ENCODE measurements at places on chromosomes 5 and 9.

DNA sequence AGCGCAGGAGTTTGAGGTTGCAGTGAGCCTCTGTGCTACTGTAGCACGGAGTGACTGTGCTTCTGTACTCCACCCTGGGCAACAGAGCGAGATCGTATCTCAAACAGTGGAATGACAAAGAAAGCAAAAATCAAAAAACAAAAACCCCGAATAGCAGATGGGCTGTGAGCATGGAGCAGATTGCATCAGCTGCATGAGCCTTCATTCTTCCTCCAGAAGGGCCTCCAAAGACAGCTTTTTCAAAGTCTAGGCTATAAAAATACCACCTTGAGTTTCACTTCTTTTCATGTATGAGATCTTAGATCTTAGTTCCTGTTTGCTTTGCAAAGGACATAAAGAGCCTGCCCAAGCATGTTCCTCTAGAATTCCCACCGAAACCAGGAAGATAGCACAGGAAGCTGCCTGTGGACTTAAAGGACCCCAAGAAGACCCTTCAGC is 15.0 kb upstream of the HSPB3 start:
- no peak for DNase-seq

DNA sequence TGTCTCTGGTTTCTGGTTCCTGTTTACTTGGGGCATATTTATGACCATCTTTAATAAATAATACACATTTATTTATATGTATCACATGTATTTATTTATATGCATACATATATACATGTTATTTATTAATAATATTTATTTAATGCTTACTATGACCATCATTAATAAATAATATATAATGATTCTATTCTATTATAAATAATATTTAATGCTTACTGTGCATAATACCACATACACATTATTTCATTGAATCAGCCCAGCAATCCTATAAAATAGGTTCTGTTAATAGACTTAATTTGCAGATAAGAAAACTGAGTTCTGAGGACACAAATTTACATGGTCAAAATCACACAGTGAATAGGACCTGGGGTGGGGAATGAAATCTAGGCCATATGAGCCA is 24.2 kb downstream of the ACTBL2 start:
- DNase-seq = no peak

GRCh38 chr5:65695896-65696295 is 26.0 kb downstream of the SGTB start:
- DNase-seq = no peak

DNA sequence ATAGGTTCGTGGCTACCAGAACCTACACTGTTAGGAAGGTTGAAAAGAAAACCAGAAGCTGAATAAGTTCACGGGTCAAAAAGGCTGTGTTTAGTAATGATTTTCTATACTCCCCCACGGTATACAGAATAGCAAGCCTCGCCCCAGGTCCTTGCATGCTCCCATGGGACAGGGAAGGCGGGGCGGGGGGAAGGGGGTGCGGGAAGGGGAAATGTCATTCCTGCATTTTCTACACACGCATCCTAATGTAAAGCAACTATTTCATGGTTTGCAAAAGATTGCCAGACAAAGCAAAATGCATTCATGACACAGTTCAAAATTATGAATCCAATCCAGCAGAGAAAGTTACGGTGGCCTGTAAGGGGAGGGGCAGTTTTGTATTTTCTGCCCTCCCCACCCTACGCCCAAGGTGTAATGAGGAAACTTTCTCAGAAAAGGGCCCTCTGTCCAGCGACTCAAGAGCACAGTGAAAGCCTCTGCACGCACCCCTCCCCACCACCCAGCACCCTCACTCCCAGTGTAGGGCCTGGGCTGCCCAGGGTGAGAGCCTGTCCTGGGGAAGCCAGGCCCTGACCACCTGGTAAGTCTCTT is 105.2 kb downstream of the ROR2 start:
- no peak for DNase-seq

DNA sequence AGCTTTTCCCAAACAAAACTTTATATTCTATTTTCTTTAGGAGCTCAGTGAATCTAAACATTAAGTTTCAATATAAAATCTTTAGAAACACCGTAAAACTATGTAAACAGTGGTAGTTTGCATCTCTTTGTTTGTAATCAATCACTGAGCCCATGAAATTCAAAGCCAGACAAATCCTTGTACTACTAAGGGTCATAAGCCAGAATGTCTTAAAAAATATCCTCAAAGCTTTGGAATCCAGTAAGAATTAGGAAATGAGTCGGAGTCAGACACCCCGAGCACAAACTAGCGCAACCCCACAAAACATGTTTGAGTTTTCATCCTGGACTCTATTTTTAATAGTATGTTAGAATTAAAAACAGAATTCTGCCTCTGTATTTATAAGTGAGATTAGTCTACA is 153.8 kb downstream of the HSPA4 start:
- DNase-seq = no peak

DNA sequence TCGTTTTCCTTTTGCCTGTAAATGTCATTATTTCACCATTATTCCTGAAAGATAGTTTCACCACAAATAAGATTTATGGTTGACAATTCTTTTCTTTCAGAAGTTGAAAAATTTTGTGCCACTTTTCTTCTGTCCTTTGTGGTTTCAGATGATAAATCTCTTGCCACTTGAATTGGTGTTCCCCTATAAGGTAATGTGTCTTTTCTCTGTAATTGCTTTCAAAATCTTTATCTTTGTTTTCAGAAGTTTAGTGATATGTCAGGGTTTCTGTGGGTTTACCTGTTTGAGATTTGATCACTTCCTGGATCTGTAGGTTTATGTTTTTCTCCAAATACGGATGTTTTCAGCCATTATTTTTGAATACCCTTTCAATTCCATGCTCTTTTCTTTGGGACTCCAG is 14.6 kb downstream of the RASA1 start:
- DNase-seq = no peak

- DNase-seq = no peak
These were observed 205.6 kb downstream of the ZNF462 start for GRCh38 chr9:107068581-107068980.

- no peak for DNase-seq
These were observed 82.1 kb upstream of the IRX2 start for GRCh38 chr5:2833556-2833955.

DNA sequence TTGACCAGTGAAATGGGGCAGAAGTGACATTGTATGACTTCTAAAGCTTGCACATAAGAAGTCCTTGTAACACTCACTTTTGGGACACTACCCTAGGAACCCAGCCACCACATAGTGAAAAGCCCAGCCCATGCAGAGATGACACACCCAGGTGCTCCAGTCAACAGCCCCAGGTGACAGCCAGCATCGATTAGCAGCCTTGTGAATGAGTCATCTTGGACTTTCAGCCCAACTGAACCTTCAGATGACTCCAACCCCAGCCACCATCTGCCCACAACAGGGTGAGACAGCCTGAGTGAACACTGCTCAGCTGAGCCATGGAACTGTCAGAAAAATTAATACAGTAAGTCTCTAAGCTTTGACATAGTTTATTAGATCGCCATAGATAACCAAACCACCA is 458.6 kb downstream of the ZSWIM6 start:
- DNase-seq = no peak

GRCh38 chr9:86575825-86576525 is 221.8 kb upstream of the TUT7 start:
- DNase-seq = no peak

DNA sequence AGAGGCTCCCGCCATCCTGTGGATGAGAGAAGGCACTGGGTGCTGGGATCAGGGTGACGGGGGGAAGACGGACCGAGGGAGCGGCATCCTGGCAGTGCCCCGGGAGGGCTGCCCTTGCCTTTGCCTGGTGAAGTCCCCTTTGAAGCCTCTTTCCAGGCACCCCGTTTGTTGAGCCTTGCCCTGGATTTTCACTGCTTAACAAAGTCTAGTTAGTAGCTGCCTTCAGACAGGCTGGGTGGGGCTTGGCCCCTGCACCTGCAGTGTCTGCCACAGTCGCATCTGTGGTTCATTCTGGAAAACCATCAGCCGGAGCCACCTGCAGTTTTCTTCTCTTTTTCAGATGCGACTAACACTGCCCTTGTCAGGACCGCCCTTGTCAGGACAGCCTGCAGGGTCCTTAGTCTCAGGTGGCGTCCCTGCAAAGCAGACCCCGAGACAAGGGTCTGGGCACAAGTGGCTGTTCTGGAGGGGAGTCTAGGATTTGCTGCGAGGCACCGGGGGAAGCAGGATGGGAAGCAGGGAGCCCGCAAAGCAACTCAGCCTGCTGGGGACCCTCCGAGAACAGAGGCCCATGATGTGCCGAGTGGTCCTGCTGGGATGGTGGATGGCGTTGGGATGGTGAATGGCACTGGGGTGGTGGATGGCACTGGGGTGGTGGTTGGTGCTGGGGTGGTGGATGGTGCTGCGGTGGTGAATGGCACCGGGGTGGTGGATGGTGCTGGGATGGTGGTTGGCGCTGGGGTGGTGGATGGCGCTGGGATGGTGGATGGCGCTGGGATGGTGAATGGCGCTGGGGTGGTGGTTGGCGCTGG is 147.9 kb upstream of the COL5A1 start:
- no peak for DNase-seq

GRCh38 chr5:10538103-10538788 is 25.6 kb upstream of the ANKRD33B start:
- peak; percentile 84 for DNase-seq

- no peak for DNase-seq
These were observed 92.1 kb upstream of the FSD1L start for GRCh38 chr9:105355781-105356180.

DNA sequence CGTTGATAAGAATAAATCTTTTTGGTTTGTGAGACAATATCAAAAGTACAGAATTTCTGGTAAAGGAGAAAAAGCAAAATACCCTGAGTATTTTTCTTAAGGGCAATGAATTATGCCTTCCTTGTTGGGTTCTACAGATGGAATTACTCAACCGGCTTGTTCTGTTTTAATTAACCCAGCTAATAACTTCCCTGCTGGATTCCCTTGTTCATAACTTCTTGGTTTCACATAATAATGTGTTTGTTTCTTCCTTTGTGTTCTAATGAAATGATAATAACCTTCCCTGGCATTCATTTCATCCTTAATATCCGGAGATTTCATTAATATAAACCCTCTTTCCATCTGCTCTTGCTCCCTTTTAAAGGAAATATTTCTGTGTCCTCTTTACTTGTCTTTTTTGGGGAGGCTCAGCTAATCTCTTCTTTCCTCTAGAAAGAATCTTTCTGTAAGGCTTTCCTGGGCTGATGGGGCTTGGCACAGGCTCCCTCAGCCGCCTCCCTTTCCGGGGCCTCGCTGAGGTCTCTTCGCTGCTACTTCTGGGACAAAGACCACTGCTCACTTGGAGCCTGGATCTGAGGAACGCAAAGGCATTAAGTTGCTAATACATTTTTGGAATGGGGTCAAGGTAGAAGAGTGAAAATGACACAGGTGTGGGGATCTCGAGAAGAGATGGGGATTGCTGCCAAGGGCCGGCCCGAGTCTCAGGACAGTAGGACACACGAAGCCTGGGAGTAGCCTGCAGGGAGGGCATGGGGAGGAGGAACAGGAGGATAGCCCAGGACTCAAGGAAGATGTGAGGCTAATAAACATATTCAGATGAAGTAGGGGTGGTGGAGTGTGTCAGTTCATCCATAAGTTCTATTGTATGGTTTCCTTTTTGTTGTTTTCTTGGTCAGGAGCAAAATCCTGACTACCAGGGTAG is 118.5 kb downstream of the NRG2 start:
- DNase-seq = no peak

- DNase-seq = no peak
These were observed 8.5 kb downstream of the ELOVL7 start for GRCh38 chr5:60835554-60835953.

GRCh38 chr9:87167582-87167981 is 220.3 kb upstream of the GAS1 start:
- no peak for DNase-seq

- no peak for DNase-seq
These were observed 26.4 kb downstream of the TNPO1 start for GRCh38 chr5:72842816-72843215.

DNA sequence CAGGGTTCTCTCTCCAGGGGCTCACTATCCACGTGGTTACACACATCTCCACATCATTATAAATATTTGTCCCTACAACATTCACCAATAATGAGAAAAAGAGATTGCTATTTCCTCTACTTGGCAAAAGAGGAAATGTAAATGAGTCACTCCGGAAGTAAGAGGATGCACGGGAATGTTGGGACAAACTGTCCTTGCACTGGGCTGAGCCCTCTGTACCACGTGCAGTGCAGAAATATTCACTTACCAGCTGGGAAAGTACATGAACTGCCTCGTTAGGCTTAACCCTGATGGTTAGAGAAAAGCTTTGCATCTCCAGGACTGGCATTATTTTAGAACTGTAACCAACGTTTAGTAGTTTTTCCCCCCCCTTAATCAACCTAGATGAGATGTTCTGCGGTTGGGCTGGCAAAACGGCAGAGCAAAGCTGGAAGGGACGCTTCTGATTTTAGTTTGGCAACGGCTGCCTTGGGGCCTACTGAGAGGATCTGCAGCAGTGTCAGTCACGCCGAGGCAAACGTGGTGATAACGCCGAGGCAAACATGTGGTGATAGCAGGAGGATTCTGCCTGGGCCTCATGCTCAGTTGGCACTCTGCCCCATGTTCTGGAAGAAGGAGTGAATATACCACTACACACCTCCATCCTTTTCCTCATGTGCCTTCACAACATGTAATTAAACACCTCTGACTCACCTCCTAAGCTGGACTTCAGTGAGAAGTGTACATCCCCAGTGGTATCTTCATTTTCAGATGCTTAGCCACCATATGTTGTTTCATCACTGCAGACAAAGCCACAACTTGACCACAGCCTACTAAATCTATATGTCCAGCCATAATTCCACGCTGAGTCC is 661.4 kb upstream of the KLF4 start:
- DNase-seq = no peak

- DNase-seq = no peak
These were observed 71.5 kb downstream of the NR3C1 start for GRCh38 chr5:143331956-143332355.

DNA sequence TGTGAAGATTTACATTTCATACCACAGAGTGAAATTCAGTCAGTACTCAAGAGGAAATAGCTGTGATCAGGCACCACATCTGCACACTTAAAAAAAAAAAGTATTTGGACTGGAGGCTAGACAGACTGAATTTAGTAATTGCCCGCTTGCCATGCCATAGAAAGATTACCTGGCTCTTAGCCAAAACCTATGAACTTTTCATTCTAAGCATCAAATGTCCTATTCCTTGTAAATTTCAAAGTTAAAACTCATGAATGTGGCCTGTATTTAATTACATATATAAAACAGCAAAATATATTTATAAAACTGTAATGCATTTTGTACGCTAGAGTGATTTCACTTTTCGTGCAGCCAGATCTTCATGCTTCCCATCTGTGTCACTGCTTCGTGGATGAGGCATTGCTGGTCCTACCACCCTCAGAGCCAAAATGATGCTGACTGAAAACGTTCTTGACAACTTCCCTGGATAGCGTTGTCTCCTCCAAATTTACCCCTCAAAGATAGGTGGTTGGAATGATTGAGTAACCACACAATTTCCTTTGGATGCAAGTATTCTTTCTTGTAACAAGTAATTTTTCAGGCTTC is 447.9 kb upstream of the SGCD start:
- DNase-seq = no peak

DNA sequence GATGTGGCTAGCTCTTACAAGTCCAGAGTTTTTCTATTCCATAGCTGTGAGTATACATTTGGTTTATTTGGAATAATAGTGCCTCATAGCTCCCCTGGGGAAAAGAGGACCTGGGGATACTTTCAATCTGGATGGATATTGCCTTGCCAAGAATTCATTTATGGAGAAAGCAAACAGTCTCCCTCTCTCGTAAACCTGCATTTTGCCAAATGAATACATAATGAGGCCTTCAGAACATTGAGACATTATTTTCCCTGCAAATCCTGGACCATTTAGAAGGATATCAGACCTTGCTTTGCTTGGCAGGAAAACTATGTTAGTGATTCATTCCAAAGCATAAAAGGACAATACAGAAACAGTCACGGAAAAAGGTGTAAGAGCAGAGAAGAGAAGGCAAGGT is 569.6 kb upstream of the BRINP1 start:
- DNase-seq = no peak

All from head of caudate nucleus (tissue), 42 donors.